ENCODE measurements at places on chromosomes 4 and X.

GRCh38 chr4:174681723-174682300 is 147.2 kb downstream of the GLRA3 start:
- DNase-seq = peak; percentile 96

GRCh38 chrX:12989461-12989860 is 14.6 kb downstream of the TMSB4X start:
- no peak for DNase-seq

DNA sequence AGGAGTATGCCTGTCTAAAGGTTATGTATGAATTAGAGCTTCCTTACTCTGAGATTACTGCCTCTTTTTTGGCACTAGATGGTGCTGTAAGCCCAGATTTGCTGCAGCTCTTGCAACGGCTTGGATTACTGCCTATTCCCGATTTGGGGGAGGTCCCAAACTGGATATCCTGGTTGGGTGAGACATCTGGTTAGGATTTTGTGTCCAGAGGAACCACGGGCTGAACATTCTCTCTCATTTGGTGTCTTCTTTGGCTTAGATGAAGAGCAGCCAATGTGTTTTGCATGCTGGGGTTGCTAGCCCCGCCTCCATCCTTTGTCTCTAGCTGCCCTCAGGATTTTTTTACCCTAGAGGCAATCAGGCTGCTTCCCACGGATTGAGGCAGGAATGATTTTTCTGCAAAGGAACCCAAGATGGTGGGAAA is 31.9 kb downstream of the F8A1 start:
- peak; percentile 41 for DNase-seq

- no peak for DNase-seq
These were observed 80.1 kb upstream of the STIM2 start for GRCh38 chr4:26780539-26780938.

GRCh38 chrX:45351478-45351877 is 150.8 kb upstream of the DIPK2B start:
- DNase-seq = no peak

DNA sequence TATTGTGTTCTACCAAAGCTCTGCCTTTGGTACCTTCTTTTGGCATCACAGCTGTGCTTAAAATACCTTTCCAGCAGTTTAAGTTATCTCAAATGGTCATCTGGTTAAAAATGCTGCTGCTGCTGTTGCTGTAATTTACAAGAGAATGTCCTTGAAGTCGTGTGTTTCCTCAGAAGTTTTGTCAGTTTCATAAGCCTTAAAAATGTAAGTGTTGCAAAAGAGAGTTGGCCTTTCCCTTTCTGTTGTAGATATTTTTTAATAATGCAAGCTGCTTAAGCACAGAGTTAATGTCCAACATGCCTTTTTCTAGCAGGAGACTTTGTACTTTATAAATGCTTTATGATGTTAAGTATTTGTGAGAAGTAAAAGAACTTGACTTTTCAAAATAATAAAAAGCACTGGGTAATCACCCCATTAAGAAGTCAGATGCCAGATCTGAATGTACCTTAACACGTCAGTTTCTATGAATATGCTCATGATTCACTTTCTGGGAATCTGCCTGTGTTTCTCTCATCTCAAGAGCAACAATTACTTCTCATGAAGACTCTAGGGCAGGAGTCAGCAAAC is 35.3 kb upstream of the TENM3 start:
- DNase-seq = no peak

All from erythroblast (primary cell).